Uterus (tissue), 4 donors: ENCODE measurements at places on chromosomes 6 and 20. TPM values are rescaled to one million over a fixed set of nuclear protein-coding genes. Genes with fewer than 3 reads are reported as not detected.

DNA sequence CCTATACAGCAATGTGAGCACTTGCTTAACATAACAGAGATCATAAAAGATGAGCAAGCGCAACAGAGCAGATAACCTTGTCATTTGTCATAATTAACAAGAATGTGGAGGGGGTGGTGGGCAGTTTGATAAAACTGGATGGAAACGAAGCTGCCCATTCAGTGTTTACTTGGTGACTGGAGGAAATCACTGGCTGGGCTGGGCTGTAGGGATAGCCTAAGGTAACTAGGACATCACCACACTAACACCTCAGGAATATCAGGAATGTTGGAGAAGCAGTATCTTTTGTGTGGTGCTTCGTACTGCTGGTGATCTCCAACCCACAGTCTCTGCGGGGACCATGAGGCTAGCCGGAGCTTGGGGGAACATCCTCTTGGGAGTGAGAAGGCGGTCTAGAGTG lies 218.4 kb downstream of the HIVEP2 start:
- DNase-seq: no peak

DNA sequence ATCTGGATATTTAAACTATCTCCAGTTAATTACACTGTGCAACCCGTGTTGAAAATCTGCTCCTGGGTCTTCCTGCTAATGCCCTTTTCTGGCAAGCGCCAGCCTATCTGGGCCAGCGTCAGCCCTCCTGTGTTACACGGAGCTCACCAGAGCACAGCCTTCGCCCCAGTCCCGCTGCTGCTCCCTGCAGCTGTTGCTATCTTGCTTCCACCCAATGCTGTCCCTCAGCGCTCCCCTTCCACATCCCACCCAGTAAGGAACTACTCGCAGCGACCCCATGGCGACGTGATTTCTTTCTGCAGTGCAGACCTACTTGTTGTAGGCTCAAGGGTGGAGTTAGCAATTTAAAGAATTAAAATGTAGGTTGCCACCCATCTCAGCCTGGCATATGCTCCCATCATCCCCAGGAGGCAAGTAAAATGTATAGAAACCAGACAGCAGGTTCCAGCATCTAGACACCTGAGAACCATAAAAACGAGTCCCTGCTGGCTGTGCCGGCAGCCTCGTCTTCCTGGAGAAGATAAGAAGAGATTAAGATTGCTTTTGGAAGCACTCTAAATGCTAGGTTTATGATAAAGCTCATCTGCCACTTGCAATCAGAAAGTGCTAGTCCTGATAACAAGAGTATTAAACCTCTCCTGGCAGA lies 254.3 kb upstream of the FOXQ1 start:
- no peak for DNase-seq

- no peak for DNase-seq
Observed at GRCh38 chr6:160042788-160043301, 74.0 kb downstream of the IGF2R start.

DNA sequence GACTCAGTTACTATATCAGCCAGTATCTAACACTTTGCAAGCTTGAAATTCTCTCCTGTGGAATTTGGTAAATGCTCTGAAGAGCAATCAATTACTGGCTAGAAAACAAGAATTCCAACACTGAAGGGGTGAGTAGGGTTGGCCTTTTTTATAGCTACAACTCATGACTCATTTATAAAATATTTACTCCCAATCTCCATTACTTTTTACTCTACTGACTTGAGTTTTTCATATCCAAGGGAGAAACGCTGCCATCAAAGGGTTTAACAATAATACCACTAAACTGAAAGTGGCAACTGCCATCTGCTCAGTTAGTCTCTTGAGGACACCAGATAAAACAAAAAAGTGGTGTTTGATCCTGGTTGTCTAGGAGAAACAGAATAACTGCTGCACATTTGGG lies 203.1 kb downstream of the UBE3D start:
- DNase-seq: no peak

DNA sequence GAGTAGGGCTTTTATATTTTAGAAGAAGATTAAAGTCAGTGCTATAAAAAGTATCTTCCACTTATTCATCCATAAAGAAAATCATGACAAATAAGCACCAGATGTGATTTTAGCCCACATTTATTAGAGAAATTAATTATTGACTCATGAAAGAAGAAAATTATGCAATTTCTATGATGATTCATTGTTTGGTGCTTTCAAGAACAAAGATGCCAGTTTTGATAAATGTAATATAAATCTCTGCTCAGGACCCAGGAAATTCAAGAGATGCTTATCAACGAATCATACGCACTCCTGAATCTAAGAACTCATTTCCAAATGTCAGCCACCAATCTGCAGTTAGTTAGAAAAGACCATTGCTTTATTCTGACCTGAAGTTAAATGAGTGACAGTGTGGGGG lies 211.4 kb downstream of the ARHGAP18 start:
- DNase-seq: no peak

GRCh38 chr6:155273431-155273830 lies 9.6 kb downstream of the CLDN20 start:
- no peak for DNase-seq

MPIG6B gene
- 0.49 TPM for total RNA-seq

ITCH gene
- total RNA-seq: 97.9 TPM

OPRM1 gene
- not detected for total RNA-seq
